ENCODE measurements at places on chromosomes 11 and 22.

DNA sequence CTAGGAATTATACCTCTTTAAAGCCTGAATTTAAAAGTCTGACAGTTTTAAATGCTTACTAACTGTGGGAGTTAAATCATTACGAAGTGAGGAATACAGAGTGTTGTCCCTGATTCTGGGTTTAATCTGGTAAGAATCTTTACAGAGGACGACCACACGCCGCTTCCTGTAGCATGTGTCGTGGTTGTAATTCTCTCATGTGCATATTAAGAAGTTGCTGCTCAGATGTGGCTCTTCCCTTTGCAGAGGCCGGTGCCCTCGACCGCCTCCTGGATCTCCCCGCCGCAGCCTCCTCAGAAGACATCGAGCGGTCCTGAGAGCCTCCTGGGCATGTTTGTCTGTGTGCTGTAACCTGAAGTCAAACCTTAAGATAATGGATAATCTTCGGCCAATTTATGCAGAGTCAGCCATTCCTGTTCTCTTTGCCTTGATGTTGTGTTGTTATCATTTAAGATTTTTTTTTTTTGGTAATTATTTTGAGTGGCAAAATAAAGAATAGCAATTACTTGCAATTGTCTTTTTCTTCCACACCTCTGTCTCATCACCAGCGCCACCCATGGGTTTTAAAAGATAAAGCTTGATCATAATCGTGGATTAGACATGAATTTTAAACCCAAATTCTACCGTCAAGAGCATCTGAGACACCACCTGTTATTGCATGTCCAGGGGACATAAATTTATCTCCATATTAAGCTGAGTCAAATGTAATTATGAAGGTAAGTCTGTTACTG, 6.5 kb downstream of the GAL start:
- DNase-seq = no peak

DNA sequence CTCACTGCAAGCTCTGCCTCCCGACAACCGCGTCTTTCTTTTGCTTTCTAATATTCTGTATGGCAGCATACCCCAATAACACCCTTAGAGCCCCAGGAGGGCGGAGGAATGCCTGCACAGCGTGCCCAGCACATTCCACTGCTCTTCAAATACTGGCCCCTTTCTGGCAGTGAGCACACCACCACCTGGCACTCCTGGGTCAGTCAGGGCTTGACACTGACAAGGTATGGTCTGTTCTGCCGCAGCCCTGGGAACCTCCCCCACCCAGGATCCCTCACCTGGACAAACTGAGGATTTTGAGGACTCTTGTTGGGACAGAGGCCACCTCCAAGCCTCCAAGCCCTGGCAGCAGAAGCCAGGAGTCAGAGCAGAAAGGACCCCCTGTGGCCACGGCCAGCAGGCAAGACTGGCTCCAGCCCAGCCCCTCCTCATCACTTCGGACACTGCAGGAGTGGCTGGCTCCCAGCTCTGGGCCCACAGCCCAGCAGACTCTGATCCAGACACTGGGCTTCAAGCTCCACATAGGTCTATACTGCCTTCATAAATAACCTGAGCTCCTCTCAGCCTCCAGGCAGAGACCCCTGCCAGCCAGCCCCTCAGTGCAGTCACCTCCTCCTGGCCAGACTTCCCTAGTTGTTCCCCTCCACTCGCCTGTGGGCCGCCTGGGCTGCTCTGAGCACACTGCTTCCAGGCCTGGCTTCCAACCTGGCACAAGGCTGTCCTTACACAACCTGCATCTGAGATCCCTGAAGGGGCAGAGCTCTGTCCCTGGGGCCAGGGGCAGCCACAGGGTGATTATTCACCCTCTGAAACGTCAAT, 14.5 kb downstream of the CARS1 start:
- no peak for DNase-seq

GRCh38 chr11:70935006-70935768, 317.2 kb downstream of the SHANK2 start:
- DNase-seq = no peak

- DNase-seq = no peak
Observed at GRCh38 chr11:40227730-40228129, 1231.7 kb downstream of the LRRC4C start.

DNA sequence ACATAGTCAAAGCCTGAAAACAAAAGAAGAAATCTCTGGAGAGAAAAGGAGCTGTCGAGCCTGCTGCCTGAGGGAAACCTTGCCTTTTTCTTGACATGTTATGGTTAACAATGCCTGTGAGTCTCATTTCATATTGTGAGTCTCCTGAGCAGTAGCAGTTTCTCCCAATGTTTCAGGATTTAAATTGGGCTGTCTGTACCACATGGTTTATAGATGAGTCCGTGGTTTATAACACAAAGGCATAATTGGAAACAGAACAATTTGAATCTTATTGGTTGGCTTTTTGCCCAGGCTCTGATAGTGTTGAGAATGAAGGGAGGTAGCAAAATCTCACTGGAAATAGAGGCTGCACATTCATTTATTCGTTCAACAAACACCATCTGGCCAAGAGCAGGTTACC, 540.9 kb downstream of the RAB38 start:
- no peak for DNase-seq

- DNase-seq = no peak
Observed at GRCh38 chr22:45216133-45217003, 24.3 kb downstream of the KIAA0930 start.

DNA sequence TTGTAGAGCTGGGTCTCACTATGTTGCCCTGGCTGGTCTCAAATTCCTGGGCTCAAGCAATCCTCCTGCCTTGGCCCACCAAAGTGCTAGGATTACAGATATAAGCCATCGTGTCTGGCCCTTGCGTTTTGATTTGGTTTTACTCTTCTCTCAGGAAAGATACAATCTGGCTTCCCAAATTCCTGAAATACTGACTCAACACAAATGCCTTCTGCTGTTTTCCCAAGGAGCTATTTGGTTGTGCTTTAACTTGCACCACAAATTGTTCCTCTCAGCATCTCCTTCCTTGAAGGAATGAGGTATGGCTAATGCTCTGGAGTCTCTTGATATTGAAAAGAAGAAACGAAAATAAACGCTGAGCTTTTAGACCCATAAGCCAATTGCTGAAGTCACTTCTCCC, 110.0 kb upstream of the PAX6 start:
- no peak for DNase-seq

DNA sequence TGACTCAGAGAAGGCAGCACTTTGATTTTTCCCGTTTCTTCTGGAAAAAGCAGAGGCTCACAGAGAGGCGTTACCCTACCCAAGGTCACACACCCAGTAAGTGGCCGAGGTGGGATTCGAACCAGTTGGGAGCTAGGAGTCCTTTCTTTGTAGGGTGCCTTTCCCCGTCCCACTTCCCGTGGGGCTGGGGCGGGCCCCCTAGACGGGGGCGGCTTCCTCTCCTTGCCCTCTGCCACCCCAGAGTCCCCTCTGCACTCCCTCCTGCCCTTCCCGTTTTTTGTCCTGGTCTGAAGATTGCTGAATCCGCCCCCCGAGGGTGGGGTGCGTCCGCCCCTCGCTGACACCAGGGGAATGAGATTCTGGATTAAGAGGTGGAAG, 747 bp downstream of the TPCN2 start:
- no peak for DNase-seq

- DNase-seq = peak; percentile 39
Observed at GRCh38 chr11:64566042-64566914, 24.7 kb upstream of the SLC22A12 start.

- no peak for DNase-seq
Observed at GRCh38 chr11:132913295-132913694, 619.0 kb downstream of the OPCML start.

DNA sequence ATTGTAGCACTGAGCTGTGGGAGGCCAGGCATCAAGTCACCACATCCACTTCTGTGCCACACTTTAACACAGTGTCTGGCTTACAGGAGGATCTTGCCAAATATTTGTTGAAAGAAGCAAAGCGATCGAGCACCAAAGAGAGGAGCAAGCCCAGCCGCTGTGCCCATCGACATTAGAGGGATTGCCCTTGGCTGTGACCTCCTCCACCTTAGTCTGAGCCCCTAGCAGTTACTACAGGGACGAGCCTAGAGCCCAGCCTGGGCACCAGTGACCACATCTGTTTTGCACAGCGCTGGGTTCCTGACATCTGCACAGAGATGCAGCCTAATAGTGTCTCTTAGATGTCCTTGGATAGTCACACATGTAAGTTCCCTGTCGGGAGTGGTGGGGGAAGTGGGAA, 17.7 kb downstream of the GRIK4 start:
- no peak for DNase-seq

- no peak for DNase-seq
Observed at GRCh38 chr11:48018528-48019216, 38.3 kb downstream of the PTPRJ start.

- no peak for DNase-seq
Observed at GRCh38 chr11:61335355-61335710, 2.3 kb downstream of the TKFC start.

DNA sequence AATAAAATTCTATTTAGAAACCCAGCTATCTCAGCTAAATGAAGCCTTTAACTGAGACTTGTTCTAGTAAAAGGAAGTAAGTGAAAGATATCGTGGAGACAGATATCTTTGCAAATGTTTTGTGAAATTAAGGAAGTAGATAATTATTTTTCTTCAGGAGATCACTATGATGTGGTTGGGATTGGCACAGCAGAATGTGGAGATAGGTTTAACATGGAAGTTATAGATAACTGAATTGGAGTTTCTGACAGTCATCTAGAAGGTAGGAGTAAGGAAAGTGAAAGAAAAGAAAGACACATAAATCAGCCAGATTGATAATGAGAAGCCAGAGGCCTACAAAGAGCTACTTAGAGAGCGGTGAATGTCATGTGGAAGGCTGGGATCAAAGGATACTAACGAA, 4.7 kb upstream of the CASP5 start:
- no peak for DNase-seq

DNA sequence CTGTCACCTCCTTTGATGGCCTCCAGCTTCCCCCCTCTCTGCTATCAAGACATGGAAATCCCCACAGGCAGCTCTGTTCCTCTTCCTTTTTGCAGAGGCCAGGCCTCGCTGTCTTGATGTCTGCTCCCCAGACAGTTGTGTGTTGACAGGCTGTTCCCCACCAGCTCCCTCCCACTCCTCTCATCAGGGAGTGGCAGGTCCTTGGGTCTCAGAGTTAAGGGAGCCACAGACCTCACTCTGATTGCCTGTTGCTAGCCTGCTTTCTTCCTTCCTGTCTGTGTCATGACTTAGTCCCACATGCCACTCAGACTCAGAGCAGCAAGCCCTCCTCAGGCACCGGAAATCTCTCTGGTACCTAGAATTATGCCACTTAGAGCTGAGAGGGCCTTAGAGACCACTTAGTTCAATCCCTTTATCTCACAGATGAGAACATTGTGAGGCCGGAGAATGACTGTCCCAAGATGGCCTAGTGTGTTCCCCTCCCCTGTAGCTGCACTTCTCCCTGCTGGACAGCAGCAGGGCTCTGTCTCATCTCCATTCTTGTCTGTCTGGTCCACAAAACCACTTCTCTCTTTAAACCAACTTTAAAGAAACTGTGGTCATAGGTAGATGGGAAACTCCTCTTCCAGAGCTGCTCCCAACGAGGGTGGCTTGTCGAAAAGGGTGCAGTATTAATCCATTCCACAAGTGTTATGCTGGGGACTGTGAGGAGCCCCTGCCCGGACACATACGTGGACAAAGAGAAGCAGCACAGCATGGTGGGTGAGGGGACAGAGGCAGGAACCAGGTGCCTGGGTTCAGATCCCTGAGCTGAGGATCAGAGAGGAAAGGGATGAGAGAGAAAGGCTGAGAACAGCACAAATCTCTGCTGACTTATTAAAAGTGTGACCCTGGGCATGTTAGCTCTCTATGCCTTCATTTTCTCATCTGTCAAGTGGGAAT, 4.2 kb downstream of the AMPD3 start:
- DNase-seq = no peak

DNA sequence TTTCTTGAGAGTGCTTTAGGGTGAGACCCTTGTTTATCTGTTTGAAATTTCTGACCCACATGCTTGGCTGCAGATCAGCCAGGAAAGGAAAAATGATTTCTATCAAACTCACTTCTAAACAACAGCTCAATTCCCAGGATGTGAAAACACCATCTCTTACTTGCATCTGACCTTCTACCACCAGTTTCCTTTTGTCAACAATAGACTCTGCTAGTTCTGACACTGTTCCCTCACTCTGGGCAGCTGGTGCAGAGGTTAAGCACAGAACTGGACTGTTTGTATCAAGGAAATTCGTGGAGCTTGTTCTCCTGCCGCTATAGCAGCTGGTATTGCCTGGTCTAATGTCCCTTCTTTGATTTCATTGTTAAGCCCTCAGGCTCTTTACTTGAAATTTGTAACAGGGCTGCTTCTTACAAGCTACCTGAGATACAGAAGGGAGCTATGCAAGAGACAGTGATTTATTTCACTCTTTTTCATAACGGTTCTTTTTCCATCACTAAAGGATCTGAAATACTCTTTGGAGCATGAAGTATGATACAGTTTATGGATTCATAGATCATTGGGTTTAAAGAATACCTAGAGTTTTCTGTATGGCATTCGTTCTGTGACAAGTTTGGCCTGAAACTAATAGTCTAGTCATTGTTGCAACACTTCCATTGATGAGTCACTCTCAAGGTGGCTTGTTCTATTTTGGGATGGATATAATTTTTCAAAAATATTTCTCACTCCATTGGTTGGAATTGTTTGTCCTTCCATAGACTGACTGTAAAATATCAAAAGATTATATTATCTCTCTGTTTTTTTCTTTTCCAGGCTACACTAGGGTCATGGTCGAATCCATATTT, 178.2 kb upstream of the ZC3H12C start:
- DNase-seq = peak; percentile 14

DNA sequence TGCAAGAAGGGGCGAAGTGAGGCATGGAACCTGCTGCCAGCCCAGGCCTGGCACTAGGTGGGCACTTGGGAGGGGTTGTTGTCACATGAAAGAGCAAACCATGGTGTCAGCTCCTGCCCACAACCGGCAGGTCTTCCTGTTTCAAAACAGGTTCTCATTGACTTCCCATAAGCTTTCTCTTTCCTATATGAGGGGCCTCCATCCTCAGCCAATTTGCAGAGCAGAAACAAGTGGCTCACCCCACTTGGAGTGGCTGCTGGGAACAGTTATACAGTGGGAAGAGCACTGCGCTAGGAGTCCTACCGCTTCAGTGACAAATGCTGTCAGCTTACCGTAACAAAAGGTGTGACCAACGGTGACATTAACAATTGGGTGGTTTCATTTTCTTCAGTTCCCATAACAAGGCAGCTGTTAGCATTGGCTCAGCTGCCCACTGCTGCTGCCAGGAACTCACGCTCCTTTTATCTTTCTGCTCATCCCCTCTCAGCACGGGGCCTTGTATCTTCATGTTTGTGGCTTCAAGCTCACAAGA, 10.2 kb upstream of the SSTR3 start:
- DNase-seq = no peak

GRCh38 chr11:74226907-74227306, 55.8 kb downstream of the PPME1 start:
- no peak for DNase-seq

DNA sequence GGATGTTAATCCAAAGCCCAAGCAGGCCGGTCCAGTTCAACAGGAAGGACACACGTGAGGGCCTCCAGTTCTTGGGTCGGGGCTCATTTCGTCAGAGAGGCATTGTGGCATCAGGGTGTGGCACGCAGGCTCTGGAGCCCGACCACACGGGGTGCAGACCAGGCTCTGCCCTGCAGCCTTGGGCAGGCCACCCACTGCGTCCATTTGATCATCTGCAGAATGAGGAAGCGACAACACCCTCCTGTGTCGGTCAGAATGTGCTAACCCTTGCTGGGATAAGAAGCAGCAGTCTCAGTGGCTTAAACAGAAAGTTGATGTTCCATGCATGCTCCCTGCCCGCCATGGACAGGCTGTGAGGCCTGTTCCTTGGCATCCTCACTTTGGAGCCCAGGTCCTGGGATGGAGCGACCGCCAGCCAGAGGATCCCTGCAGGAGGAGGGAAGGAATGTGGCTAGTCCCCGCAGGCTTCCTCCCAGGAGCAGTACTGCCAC, 10.8 kb downstream of the RIBC2 start:
- DNase-seq = no peak

GRCh38 chr11:72812604-72812966, 1.6 kb upstream of the ATG16L2 start:
- DNase-seq = no peak

All from AG09309 (cell line).